ENCODE measurements at places on chromosomes 7 and 10.

DNA sequence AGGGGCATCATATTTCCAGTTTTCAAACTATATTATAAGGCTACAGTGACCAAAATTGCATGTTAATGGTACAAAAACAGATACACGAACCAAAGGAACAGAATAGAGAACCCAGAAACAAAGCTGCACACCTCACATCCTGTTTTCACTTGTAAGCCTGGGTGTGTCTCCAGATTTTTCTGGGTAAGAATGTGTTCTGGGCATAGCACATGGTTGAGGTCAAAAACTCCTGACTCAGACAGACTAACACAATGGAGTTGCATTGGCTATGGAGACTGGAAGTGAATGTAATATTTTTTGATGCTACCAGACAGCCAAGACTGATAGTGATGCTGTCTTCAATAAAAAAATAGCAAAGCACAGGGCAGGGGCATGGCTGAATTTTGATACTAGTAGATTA lies 1175.2 kb downstream of the NXPH1 start:
- no peak for DNase-seq

- DNase-seq: no peak
Observed at GRCh38 chr7:3008386-3008785, 35.3 kb downstream of the CARD11 start.

DNA sequence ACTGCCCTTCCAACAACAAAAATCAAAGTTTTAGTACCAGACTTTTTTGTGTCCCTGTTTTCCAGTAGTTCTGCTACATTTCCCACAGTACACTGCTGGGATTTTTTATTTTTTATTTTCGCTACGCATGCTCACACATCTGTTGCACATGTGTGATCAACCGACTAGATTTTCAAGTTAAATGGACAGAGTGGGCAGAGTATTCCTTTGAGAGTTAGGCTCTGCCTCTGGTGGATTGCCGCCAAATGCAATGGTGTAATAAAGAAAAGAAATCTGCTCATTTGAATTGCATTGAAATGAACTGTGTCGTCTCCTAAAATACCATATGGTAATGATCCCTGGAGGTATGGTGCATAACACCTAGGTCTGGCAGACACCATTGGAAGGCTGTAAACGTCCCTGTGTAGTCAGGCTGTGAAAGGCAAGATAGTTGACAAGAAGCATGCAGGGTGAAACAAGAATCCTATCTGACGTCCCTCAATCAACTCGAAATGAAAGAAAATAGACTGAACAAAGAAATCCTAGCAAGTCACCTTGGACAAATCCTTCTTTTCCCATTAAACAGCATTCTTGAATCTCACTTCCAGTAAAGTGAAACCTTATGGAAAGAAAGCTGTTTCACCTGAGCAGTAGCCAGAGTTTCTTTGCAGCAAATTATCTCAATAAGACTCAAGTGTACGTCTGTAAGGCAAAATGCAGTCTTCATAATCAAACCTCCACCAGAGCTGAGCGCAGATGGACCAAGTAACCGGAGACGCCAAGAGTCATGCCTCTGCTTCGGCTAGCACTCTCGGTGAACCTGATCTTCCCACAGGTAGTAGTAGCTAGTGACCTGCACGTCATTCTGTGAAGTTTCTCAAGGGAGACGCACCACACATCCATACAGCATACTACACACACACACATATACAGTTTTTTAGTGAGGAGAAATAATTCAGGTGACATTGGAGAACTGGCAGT lies 357.3 kb downstream of the CRPPA start:
- no peak for DNase-seq

- no peak for DNase-seq
Observed at GRCh38 chr7:15681186-15681585, 5.3 kb downstream of the MEOX2 start.

DNA sequence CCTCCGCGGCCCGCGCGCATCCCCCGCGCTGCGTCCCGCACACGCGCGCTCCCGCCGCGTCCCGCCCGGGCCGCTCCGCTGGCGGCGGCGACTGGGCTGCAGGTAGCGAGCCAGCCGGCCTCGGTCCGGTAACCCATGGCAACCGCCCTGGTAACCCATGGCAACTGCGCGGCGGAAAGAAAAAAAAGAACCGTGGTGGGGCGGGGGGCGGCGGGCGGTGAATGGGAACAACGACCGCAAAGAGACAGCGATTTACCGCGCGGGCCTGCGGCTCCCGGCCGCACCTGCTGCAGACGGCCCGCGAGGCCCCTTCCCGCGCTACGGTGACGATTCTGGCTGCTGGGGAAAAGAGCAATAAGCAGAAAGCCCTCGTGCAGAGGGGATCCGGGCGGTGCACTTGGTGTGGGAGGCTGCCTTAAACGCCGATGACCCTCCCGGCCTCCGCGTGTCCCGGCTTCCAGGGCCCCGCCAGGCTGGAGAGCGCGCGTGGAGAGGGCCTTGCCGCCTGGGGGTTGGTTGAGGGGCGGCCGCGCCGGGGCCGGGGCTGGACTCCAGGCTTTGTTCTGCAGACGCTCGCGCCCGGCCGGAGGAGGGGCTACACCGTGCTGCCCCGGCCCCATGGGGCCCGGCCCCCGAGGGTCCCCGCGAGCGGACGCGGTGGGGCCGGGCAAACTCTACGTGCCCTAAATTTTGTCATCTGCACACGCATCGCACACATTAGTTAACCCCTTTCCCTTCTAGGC lies 84.7 kb downstream of the SNX10 start:
- peak; percentile 21 for DNase-seq

DNA sequence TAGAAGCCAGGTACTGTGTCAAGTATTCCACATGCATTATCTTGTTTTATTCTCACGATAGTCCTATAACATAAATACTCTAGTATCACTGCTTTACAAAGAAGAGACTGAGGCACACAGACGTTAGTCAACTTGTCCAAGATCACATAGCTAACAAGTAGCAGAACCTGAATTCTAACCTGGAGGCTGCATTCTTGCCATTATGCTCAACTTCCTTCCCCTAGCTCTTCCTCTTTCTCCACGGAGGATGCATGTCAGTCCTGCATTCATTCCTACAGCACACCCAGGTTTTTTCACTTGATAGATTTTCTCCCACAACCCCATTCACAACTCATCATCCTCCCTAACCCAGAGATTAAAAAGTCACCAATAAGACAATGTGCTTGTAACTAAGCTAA lies 388.5 kb upstream of the NFE2L3 start:
- DNase-seq: no peak

GRCh38 chr7:75639886-75640190 lies 98.9 kb downstream of the HIP1 start:
- DNase-seq: no peak

DNA sequence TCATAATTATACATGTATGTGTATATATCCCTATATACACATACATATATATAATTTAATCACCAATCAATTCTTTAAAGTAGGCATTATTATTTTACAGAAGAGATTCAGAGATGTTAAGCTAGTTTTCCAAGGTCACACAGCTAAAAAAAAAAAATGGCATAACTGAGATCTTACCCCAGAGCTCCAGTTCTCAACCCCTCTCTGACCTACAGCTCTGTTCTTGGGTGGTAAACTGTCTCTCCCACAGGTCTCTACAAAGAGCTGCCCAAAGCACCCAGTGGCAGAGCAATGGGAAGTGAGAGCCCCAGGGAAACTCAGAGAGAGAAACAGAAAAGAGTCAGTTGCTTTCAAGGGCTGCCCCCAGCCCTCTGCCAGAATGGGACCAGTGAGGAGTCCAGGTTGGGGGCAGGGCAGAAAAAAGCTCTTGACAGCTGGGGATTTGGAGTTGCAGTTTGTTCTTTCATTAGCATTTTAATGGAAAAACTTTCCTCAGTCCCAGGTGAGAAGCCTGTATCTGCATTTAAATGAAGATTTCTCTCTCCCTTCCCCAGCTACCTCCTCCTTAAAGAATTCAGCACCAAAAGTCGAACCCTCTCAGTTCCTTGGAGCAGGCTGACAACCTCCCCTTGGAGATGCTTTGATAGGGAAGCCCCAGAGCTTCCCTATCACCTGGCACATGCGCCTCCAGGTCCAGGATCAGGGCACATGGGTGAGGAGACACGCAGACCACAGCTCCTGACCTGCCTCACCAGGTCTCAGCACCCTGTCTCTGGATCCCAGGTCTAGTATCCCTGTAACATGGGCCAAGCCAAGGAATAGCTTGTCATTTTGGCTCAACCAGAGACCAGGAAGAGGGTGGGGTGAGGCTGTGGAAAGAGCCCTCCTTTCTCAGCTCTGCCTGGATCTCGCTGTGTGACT lies 388.1 kb downstream of the PLXNA4 start:
- no peak for DNase-seq

DNA sequence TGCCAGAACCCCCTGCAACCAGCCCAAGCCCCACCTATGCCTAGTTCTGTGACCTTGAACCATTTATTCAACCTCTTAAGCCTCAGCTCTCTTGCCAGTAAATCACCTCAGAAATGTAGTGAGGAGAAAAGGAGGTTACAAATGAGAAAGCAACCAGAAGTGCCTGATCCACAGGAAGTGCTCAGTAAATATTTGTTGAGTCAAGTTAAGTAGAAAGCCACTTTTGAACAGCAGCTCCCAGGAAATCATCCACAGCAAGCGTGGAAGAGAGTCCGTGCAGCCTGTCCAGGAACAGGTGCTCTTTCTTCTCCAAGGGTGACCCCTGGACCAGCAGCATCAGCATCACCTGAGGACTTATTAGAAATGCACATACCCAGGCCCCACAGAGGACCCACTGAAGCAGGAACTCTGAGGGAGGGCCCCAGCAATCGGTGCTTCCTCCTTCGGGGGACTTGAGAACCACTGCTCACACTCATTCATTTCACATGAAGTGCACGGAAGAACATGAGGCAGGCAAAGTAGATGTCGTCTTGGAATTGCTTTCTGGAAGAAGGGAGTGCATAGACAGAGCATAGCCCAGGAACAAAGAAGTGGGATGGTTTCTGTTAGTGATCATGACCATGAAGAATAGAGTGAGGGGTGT lies 6.3 kb upstream of the C10orf71 start:
- DNase-seq: no peak

GRCh38 chr7:115153176-115153575 lies 231.3 kb downstream of the MDFIC start:
- DNase-seq: no peak

DNA sequence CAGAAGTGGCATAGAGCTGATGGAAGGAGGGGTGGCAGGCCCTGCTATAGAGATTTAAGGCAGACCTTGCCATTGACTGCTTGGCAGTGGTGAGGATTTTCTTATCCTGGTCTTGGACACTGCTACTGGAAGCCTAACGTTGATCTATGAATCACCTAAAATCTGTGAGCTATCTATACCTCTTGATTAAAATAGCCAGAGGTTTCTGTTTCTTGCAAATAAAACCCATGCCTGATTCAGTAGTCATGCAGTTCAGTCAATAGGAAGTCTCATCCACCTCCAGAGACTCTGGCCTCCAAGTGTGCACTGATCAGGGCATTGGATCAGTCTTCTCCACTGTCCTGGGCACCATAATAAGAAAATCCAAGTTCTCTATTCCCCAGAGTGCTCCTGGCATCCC lies 286.5 kb downstream of the PTEN start:
- DNase-seq: no peak

- DNase-seq: no peak
Observed at GRCh38 chr10:129960481-129961156, 3.5 kb downstream of the EBF3 start.

DNA sequence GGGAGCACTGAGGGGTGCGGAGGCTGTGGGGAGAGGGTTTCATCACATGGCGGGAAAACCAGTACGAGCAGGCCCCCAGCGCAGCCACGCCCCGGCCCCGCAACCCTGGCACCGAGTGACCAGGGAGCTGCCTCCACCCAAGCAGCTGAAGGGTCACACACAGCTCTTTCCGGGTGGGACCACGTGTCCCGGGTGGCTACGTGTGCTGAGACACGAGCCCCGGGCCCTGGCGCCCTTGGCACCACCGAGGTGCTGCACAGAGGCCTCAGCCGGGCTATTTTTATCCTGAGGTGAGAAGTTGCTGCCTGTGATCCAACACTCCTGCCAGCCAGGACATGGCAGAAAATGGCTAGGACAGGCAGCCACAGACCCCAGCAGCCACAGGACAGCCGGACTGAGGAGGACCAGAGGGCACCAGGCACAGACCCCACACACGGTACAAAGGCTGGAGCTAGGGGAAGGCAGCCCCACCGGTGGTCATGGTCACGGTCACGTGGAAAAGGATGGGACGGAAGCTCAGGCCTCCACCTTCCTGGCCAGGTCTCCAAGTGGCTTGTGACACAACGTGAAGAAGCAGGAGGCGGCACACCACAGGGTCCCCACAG lies 223.7 kb downstream of the MAD1L1 start:
- DNase-seq: no peak

DNA sequence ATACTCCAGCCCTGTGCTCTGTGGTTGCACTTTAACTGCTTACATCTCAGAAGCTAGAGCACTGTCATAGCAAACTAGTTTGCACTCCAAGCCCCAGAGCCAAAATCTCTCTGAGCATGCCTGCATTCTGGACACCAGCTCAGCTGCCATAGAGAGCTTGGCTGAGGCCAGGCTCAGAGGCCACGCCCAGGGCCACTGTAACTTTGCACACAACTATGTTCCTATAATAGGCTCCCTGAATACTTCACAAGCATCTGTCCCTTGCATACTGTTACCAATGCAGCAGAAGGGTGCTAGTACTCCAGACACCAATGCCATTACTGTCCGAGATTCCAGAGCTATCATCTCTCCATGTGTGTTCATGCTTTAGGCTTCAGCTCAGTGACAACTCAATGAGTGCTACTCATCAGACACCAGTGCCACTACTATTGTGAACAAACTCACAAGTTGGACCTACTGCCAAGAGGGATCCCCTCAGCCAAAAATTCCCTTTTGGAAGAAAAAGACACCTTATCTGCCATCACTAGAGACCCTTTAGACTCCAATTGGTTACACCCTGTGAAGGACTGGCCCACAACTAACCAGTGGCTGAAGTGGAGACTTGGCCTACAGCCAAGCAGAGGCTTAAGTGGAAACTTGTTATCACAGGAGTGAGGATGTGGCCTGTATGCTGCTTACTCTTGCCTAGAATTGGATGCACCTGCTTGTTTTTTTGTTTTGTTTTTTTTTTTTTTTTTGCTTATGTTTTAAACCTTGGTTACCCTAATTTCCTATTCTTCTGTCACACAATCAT lies 211.6 kb upstream of the MAGI2 start:
- DNase-seq: no peak

- no peak for DNase-seq
Observed at GRCh38 chr7:93938293-93938692, 16.8 kb downstream of the GNG11 start.

- DNase-seq: peak; percentile 68
Observed at GRCh38 chr7:30740417-30741181, 11.3 kb upstream of the INMT start.

- no peak for DNase-seq
Observed at GRCh38 chr10:1486841-1487687, 250.3 kb downstream of the ADARB2 start.

GRCh38 chr7:150957133-150958020 lies 20.7 kb downstream of the KCNH2 start:
- DNase-seq: no peak

Measured in stimulated activated naive CD4-positive, alpha-beta T cell treated with Interleukin-2 at 50 U/mL for 16 hours (primary cell).